ENCODE measurements at places on chromosomes 7 and 10.
A peak's percentile ranks its signal among the peaks of the same experiment; 100 is the strongest.

DNA sequence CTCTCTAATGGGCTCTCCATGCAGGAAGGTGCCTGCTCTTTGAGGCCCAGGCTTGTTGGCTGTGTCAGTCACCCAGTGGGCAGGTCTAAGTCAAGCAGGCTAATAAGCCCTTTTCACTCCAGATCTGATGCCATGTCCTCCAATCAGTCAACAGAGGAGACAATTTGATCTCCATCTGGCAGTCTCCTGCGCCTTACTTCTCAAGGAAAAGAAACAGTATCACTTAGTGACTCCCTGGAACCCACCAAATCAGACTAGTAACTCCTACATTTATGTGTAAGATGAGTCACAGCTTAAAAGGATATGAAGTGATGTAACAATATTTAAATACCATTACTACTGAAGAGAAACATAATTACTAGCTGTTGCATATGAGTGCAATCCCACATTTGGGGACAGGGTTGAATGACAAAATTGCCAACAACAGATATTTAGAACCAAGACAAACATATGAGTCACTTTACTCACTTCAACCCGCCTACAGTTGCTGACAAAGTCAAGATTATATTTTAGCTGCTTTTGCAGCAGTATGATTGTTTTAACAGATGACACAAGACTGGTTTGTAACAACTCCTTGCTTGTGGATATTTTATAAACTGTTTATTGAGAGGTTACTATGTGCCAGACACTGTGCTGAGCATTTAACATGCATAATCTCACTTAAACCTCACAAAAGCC lies 72.1 kb downstream of the USP6NL start:
- DNase-seq: peak; percentile 49

GRCh38 chr7:31991846-31992245 lies 78.4 kb downstream of the PDE1C start:
- no peak for DNase-seq

DNA sequence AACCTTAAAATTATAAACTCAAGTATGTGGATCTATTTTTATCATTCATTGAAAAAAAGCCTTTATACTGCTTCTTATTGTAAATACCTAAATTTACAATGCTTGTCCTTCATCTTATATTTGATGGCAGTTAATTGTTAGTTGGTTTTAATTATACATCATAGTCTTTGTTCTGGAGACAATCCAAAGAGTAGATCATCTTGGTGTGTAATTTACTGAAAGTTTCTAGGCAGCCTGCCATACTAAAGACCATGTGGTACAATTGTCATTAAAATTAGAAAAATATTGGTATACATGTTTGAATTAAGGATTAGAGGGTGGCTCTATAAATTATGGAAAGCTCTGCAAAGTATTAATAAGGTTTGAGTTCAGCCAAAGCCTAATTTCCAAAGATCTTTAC lies 231.4 kb downstream of the KCND2 start:
- DNase-seq: no peak

DNA sequence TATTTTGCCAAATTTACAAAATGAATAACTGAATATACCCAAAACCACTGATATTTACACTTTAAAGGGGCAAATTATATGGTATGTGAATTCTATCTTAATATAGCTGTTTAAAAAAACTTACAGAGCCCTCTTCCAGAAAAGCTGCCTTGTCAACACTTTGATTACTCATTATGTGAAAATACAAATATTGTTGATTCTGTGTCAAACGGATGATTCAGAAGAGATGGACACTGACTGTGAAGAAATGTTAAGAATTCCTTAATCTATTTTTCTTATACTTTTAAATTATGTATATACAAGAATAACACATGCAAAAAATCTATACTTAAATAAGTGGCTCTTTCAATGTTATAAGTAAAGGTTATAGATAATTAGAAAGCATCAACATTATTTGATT lies 41.5 kb downstream of the SMURF1 start:
- no peak for DNase-seq

GRCh38 chr7:93092757-93093370 lies 24.9 kb downstream of the SAMD9 start:
- peak; percentile 31 for DNase-seq

- no peak for DNase-seq
These were observed 6.9 kb upstream of the CALML5 start for GRCh38 chr10:5506246-5506645.

- peak; percentile 62 for DNase-seq
These were observed 48.7 kb downstream of the PODXL start for GRCh38 chr7:131507592-131508331.

DNA sequence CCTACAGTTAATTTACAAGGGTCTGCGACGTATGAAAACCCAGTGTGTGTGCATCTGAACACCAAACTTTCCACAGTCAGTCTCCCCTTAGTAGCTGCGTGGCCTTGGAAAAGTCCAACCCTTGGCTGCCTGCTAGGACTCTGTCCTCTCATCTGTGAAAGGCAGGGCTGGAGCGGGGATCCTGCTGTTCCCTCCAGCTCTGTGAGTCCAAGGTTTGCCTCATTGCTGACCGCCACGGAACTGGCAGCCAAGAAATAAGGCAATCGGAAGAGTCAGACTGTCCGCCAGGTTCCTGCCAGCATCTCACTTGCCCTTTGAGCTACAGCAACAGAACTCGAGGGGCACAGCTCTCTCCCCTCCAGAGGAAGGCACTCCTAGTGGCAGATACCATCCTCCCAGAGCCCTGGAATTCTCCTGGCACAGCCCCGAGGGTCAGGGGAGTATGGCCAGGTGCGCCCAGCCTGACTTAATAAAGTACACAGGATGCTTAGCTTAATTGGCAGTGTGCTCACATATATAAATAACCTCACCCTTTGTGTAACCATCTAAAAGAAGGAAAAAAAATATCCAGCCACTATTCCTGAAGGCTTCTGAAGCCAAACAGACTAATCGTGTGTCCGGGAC lies 530.1 kb upstream of the FOXK1 start:
- no peak for DNase-seq

DNA sequence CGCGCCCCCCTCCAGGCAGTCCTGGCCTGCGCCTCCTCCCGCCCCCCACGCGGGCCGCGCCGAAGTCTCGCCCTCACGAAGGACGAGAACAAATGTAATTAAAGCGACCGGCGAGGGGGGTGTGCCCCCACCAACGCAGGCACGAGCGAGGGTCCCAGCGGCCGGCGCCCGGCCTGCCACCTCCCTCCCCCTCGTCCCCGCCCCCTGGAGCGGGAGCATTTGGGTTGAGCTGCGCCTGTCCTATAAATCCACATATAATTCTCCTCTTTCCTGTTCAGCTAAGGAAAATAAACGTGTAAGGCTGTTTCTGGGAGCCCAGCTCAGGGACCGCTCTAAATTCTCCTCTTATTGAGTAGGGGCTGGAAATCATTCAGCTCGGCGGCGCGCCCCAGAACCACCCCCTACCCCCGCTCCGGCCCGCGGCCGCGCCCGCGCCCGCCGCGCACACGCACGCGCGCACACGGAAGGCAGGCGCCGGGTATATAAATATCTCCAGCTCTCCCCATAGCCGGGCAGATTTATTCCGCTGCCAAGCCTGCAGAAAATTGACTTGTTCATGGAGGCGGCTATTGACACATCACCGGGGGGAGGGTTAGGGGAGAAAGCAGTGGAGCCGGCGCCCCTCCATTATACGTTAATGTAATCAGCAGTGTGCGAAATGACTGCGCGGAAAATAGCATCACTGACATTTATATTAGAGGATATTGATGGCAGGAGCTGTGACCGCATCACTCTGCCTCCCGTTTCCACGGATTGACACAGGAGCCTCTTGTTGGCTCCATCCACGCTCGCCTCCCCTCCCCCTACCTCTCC lies 61.6 kb upstream of the BTRC start:
- no peak for DNase-seq

DNA sequence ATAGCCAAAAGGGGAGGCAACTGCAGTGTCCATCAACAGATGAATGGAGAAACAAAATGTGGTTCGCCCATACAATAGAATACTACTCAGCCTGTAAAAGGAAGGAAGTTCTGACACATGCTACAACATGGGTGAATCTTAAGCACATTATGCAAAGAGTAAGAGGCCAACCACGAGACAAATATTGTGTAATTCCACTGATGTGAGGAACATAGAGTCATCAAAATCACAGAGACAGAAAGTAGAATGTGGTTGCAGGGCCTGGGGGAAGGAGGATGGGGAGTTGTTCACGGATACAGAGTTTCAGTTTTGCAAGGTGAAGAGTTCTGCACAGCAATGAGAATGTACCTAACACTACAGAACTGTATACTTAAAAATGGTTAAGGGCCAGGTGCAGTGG lies 13.7 kb upstream of the C10orf71 start:
- no peak for DNase-seq

DNA sequence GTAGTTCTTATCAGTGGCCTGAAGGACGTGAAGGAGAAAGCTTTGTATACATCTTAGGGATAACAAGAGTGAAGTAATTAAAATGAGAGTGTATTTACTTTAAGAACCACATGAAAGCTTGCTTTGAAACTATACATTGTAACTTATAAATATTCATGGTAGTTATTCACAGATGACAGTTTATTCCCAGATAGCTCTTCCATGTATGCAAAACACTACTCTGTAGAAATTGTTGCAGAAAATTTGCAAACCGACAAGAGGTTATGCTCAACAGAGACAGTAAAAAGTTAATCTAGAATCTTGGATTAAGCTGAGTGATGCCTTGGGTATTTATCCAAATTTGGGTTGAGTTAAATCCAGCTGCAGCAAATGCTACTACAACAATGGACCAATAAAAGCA lies 301.5 kb downstream of the PRKG1 start:
- DNase-seq: no peak

DNA sequence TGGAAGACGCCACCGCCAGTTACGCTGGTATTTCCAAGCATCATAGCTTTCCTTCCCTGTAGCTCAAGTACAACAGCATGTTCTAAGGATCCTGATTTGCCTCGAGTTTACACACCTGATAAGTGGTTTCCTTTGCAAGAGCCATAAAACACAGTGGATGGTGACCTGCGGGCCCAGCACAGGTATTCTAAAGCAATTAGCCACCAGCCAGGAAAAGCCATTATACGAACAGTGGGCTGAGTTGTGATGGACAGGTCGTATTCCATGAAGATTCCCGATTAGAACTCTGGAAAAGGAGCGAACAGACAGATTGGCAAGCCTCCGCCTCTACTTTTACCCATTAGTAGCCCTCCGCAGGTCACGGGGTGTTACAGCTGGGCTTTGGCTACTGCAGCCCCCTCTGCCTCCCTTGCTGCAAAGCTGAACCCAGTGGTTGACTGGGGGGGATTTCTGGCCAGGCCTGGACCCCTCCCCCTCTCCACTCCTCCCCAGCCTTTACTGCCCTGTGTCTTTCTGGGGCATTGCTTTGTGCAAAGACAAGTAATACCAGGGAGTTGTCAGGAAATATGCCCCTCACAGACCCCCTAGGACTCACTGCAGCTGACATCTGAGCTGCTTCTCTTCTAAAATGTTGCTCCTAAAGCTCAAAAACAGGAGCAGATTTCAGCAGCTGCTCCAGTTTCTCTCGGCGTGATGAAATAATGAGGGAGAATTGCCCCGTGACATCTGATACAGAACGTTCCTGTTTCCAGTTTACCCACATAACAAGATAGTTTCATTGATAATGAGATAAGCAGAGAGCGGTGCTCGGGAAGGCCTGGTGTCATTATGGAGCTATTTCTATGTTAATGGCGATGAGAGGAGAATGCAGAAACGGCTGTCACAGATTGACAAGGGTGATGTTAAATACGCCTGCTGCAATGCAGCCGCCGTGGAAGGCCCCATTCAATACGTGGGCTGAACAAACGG lies 214.4 kb downstream of the CCSER2 start:
- no peak for DNase-seq

DNA sequence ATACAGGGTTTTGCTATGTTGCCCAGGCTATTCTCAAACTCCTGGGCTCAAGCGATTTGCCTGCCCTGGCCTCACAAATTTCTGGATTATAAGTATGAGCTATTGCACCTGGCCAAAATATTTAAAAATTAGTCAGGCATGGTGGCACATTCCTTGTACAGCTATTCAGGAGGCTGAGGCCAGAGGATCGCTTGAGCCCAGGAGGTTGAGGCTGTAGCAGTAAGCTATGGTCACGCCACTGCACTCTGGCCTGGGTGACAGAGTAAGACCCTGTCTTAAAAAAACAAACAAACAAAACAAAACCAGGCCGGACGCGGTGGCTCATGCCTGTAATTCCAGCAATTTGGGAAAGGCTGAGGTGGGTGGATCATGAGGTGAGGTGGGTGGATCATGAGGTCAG lies 14.5 kb upstream of the SIRT1 start:
- DNase-seq: no peak

GRCh38 chr7:1611708-1612241 lies 41.9 kb upstream of the PSMG3 start:
- peak; percentile 80 for DNase-seq

GRCh38 chr10:60883187-60883586 lies 60.8 kb downstream of the RHOBTB1 start:
- DNase-seq: no peak

- DNase-seq: no peak
These were observed 45.8 kb downstream of the COL13A1 start for GRCh38 chr10:69847458-69847857.

DNA sequence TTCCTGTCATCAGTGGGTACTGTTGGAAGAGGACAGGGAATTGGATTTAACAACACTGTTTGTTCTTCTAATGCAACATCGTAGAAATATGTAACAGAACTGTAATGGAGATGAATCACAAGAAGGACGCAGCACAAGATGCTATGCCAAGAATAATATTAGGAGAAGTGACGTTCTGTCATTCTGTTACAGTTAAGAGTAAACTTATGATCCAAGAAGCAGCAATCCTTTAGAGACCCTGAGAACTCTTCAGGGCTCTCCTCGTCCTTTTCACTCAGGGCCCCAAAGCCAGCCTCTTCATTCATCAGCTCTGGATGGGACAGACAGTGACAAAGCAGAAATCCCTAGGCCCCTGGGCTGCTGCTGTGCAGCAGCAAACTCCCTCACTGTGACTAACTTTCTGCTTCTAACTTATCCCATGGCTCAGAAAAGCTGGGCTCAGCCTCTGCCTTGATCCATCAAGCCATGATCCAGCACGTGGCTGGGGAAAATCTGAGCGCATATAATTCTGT lies 8.7 kb upstream of the IL6 start:
- DNase-seq: peak; percentile 89

GRCh38 chr10:101031796-101032636 lies 982 bp downstream of the SFXN3 start:
- peak; percentile 71 for DNase-seq

DNA sequence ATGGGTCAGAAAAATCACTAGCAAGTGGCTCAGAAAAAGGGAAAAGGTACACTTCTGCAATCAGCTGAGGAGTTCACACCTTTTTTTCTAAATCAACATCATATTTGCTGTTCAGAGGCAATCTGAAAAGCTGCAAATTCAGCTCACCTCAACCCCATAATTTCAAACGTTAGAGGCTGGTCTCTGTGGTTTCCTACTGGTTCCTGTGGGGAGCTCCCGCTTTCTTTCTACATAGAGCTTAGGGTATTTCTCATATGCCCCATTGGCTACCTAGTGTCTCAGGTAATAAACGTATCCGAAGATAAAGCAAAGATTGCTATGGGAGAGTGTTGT lies 5.2 kb upstream of the ZNF22 start:
- DNase-seq: no peak

All from fibroblast of skin of abdomen (primary cell).